Astrocyte of the spinal cord (primary cell): ENCODE measurements at places on chromosomes 16 and 17.

DNA sequence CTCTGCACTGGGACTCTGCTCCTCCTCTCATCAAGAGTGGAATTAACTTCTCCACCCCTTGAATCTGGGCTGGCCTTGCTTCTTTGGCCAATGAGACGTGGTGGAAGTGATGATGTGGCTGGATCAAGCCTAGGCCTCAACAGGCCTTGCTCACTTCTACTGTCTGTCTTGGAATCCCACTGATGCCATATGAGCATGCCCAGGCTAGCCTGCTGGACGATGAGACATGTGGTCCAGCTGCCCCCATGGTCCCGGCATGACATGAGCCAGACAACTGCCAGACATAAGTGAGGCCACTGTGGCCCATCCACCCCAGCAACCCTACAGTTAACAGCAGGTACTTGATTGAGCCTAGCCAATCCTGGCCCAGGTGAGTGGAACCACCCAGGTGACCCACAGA, 18.7 kb downstream of the VAC14 start:
- no peak for DNase-seq

DNA sequence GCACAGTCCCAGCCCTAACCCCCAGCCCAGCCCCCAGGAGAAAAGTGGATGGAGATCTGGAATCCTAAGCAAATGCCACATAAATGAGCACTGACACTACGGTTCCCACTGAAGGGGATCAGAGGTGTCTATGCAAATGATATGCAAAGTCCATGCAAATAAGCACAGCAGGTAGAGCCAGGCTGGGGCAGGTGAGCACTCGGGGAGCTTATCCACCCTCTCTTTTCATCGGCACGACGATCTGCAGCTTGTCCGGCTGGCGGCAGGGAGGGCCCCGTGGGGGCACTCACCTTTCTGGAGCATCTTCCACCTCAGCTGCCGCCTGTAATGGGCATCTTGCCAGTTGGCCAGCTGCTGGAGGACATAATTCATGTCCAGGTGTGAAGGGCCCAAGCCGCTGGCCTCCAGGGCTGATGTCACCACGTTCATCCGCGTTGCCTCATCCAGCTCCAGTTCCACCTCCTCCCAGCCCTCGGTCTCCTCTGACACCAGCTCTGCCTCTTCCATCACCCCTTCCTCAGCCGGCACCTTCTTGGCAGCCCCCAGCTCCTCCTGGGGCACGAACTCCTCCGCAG, 9.9 kb downstream of the HAP1 start:
- no peak for DNase-seq

DNA sequence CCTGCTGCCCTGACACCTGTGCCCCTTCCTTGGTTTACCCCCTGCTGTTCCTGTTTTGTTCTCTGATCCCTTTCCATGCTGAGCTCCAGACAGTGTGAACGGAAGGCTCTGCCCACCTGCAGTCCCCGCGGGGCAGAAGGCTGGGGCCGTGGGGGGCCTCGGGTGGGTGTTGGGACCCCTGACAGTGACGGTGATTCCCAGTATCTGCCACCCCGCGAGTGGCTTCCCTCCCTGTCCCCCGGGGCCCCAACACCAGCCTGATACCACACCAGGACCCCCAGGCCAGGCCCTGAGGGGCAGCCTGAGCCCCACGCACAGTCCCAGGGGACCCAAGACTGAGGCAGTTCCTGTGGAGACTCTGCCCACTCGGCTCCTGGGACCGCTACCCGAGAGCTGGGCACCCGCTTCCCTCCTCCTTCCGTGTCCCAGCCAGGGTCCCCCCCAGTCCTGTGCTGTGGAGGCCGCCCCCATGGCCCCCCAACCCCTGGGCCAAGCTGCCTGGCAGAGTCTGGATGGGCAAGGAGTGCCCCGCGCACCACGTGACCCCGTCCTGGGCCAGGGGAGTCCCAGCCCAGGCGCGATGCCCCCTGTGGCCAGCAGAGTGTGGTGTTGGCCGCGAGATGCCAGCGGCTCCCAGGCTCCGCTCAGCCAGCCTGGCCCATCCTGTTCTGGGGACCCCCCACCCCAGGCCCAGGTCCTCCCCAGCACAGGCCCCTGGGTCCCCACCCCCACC, 10.0 kb upstream of the C1QTNF8 start:
- peak; percentile 30 for DNase-seq

DNA sequence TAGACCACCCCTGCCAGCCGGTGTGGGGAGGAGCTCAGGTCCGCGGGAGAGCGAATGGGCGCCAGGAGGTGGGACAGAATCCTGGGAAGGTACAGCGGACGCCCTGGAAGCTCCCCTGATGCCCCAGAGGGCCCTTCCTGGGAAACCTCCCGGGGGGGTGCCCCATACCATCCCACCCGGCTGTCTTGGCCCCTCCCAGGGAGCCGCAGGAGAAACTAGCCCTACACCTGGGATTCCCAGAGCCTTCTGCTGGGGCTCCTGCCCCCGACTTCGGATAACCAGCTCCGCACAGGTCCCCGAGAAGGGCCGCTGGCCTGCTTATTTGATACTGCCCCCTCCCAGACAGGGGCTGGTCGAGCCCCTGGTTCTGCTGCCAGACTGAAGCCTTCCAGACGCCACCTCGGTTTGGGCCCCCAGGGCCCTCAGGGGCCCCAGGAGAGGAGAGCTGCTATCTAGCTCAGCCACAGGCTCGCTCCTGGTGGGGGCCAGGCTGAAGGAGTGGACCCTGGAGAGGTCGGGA, 3.0 kb upstream of the CBX4 start:
- DNase-seq = no peak

- DNase-seq = no peak
Observed at GRCh38 chr17:78128551-78129350, at the start of gene TMC6. TMC6 (minus strand) TSS chr17:78128755; CDS start chr17:78126832, 1,923 bp downstream.

DNA sequence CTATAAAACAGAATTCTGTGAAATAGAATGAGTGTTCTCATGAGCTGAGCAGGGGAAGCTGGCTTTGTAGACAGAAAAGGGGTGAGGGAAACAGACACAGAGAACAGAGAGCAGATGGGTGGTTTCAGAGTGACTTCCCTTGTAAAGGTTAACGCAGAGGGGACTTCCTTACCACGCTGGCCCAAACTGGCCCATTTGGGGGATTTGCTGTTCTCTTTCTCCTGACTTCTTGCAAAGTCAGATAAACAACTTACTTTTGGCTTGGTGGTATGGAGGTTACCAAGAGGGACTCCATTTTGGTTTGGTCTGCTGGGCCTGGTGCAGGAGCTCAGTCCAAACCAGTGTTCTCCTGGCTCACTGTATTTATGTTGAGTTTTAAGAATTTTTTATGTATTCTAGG, 48.4 kb downstream of the SEC14L1 start:
- no peak for DNase-seq

DNA sequence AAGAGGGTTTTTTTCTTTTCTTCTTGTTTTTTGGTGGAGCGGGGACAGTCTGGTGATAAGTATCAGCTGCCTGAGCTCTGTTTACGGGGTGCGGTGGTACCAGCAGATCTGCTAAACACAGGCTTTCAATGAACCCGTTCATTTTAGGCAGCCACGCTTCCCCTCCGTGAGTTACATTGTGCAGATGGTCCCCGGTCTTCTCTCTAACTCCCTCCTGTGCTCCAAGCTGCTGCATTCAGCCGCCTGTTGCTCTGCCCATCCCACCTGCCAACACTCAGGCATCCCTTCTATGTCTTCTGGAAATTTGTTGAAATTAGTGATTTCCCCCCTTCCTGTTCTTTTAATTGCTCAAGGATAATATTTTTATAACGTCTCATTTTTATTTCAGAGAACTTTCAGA, 82.1 kb upstream of the ELAC2 start:
- no peak for DNase-seq

DNA sequence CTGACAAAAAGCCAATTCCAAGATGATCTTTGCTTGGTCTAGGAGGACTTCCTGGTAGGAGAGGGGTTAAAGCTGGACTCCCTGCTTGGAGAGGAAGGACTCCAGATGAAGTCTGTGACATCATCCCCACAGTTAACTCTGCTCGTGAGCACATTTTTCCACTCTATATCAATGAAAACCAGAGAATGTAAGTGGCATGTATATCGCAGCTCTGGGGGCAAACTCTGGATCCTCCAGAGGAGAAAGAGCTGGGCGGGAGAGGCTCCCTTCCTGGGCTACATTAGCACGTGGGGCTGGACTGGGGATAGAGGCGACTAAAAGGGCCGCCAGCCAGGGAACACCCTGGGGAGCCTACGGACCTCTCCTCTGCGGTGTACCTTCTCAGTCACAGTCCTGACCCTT, 34.1 kb downstream of the HIC1 start:
- DNase-seq = peak; percentile 76

GRCh38 chr16:71426069-71426879, 15.6 kb downstream of the TLE7 start:
- peak; percentile 76 for DNase-seq

DNA sequence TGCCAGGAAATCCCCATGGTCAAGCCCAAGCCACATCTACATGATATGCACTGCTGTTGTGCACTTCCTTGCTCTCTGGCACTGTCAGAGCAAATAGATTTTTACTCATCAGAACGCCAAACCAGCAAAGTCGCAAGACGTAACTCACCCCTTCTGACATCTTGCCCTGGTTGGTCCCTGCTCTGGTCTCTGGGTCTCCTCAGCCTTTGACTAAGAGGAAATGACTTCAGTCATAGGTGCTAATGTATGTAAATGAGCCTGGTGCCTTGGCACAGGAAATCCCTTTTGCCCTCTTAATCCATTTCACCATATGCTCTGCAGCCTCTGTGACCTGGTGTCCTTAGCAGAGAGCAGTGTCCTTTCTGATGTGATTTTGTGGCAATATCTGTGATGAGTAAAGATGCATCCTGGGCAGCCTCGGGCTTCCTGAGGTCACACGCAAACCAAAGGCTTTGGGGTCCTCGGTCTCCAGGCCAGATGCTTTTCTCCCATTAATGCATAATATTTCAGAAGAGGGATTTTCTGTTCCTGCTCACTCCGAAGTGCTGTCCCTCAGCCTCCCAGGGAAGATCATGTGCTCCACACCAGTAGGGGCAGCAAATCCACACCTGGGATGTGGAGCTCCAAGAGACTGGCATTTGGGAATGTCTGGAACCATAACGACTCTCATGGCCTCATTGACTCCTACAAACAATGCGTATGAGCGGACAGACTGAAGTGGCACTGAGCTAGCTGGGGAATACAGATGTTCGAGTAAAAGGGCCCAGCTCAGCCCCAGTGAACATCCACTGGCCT, 66.9 kb downstream of the GP2 start:
- DNase-seq = no peak

DNA sequence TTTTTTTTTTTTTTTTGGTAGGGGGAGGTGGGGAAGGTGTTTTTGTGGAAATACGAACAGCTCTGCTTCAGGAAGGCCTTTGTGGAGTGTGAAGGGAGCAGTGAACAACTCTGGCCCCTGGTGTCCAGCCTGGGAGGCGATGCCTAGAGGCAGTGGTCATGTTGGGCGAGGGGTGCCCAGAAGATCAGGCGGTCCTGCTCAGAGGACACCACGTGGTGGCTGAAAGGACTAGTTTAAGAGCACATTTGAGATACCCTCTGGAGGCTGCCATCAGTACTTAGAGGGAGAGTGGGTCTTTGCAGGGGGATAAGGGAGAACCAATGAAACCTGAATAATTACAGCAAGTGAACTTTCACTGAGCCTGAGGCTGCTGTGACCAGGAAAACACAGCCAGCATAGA, 40.1 kb upstream of the RHOT1 start:
- DNase-seq = no peak

DNA sequence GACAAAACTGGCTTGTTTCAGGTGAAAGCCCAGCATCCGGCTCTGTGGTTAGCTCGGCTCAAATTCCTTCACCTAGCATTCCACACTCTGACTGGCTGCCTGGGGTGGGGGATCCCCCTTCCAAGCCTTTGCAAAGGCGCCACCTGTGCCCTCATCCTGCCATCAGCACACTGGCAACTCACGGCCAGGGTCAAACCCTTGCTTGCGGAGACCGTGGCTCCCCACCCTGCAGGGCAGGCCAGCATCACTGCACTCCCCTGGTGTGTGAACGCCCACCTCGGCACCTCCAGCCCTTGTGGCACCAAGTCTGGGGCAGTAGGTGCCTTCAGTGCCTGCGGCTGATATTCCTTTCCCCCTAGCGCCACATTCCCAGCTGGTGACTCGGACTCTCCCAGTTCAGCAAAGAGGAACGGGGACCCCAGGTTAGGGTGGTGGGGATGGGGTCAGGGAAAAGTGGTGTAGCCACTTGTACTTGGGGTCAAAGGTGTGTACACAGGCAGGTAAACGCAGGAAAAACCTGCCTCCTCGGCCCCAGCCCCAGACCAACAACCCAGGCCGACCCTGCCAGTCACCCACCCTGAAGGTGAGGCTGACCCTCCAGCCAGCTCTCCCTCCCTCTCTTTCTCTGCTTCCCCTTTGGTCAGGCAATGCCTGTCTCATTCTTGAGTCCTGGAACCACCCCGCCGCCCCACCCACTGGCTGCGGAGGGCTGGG, 1.1 kb downstream of the FLII start:
- DNase-seq = no peak

- no peak for DNase-seq
Observed at GRCh38 chr16:67151431-67152097, 766 bp upstream of the B3GNT9 start.

DNA sequence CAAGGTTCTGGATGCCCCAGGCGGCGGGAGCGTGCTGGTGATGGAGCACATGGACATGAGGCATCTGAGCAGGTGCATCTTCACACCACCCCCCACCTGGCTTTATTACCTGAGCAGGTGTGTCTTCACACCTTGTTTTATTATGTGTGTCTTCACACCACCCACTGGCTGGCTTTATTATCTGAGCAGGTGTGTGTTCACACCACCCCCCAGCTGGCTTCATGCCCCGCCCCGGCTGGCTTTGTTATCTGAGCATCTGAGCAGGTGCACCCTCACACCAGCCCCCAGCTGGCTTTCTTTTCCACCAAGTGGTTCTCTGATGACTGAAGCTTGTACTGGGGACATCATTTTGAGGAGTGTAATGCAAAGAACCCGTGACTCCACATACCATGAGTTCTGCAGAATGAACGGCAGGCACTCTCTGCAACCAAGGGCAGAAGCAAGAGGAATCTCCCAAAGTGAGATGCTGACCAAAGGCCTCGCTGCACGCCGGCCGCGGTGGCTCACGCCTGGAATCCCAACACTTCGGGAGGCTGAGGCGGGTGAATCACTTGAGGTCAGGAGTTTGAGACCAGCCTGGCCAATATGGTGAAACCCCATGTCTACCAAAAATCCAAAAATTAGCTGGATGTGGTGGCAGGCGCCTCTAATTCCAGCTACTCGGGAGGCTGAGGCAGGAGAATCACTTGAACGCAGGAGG, 2.6 kb downstream of the FN3KRP start:
- DNase-seq = no peak
